RCC 7860 (cell line): ENCODE measurements at places on chromosomes 2 and 18.

DNA sequence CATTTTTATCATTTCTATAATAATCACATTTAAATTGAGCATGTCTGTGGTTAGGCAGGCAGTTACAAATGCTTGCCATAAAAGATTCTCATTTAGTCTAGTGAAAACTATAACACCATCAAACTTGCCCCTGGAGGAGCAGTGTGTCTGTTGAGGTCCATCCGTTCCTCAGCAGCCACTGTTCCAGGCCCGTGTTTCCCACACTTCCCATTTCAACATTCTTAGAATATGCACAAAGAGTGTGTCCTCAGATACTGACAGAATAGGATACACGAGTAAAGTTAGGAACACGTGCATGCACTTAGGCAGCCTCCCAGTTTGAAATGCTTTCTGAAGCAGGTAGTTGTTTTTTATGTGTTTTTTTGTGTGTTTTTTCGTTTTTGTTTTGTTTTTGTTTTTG is 39.9 kb downstream of the NCK2 start:
- DNase-seq = no peak

- no peak for DNase-seq
Observed at GRCh38 chr2:237059155-237059875, 26.4 kb upstream of the COPS8 start.

DNA sequence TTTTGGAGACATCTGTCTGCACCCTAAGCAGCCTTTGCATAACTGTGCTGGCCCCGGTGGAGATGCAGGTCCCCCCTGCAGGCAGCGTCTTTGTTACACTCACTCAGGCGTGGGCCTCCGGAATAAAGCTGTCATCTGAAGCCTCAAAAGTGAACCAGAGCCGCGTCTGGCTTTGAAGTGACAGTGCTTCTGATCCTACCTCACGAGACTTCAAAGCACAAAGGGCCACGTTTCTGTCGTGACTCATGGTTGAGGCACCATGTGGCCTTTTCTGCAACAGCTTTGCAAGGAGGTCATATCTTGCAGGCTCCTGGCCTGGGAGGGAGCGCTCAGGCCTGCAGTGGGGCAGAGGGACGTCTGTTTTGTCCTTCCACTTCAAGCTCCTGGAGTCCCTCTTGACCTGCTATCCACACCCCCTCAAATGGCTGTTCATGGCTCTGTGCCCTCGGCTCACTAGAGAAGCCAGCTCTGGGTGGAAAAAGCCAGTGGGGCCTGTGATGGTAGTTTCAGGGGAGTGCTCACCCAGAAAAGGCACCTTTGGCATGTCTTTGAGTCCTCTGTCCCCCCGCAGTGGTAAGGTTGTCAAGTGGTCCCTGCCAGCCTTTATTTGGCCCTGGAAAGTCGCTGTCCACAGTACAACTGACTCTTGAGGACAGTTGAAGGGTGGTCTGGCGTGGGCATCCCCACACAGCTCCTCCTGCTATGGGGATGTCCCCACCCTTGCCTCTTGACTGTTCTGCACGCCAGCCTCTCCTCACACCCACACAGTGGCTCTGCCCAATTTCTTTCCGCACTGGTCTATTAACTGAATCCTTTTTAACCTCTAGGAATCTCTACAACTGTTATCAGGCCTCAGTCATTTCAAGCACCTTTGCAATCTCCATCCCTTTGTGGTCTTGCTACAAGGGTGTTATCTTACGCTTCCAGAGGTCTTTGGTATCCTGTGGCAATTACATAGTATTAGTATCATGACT is 19.3 kb downstream of the GPR55 start:
- no peak for DNase-seq

DNA sequence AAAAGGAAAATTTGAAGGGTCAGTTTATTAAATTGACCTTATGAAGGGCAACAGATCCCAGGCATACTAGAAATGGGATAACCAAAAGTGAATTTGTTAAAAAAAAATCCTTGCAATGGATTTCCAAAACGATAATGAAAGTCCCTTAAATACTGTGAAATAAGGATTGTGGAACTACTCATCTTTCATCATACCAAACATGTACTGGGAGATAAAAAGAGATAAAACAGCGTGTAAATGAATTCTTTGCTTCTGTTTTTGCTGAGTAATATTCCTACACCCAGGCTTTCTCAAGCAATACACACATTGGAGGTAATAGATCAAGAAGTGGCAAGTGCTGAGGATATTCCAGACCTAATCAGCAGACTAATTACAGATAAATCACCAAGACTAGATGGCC is 3.8 kb downstream of the LYPD6 start:
- no peak for DNase-seq

GRCh38 chr2:44163777-44164176 is 4.9 kb upstream of the PPM1B start:
- DNase-seq = no peak

DNA sequence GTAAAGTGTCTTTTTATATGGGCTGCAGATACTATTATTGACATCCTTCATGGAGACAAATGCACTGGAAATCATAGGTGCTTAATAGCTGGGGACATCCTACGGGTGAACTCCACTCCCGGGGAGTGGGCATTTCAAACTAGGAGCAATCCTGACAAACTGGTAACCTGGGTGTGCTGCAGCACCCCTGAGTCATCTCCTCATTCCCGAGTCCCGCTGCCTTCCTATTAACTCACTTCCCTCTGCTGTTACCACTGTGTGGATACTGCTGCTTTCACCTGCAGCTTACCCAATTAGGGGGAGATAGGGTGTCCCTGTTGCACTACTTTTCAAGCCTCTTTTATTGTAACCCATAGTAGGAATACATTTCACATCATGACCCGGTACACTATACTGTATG is 134.2 kb downstream of the RAPGEF4 start:
- DNase-seq = no peak

DNA sequence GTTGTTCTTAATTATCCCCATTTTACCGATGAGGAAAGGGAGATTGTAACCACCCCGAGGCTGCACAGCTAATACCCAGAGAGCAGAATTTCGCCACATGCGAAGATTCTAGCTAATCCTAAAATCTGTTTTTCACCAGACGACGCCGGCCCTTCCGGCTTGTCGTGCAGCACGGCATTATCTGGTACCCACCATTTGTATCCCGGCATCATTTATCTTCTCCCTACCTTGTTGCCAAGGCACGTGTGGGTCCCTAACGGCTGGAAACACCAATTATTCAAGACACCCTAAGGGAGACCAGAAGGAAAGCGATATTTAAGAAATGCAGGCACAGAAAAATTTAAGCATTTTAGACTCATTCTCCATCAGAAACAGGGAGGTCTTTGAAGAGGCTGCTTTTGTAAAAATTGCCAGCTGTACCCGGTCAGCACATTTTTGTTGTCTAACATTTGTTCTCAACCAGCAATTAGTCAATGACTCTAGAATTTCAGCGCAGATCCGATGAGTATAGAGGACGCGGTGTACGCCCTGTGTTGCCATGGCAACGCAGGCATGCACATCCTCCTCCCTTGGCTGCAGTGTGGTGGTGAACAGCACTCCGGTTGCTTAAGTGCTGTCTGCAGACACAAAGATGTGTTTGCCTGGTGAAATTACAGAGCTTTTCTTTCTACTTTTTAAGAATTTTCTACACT is 111.6 kb downstream of the AGAP1 start:
- no peak for DNase-seq

DNA sequence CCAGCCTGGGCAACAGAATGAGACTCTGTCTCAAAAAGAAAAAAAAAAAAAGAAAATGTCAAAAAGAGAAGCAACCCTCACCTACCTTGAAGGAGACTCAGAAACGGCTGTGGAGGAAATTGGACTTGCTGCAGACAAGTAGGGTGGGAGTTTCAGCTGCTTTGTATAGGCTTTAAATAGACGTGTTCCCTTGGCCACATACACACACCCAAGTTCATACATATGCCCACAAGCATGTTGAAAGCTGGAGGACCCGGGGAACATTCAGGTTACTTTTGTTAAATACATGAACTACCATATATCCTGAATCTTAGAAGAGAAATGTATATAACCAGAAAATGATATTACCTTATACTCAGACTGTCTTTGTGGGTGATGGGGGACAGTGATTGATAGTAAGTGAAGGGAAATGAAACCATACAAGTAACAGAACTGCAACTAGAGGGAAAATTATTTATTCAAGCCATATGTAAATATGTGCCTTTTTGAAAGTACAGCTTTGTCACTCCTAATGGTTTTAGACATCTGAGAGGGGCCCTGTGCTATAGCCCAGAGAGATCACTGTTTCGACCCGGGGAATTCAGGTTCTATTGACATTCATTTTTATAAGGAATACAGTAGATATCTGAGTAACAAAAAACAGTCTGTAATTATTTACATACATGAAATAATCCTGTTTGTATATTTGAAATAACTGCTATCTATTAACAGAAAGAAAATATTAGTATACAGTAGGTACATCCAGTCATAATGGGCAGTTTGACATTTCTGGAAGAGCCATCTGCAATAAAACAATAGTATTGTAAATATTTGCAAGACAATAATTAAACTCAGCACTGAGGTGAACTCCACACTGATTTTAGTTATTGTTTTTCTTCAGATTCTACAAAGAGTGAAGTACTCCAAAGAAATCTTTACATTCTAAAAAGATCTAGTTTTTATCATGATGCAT is 48.0 kb upstream of the TGIF1 start:
- DNase-seq = no peak

- DNase-seq = peak; percentile 81
Observed at GRCh38 chr2:149732001-149732685, 144.6 kb upstream of the MMADHC start.

GRCh38 chr2:159042115-159042850 is 73.8 kb downstream of the TANC1 start:
- no peak for DNase-seq

- no peak for DNase-seq
Observed at GRCh38 chr2:239393941-239394340, 6.9 kb downstream of the HDAC4 start.

DNA sequence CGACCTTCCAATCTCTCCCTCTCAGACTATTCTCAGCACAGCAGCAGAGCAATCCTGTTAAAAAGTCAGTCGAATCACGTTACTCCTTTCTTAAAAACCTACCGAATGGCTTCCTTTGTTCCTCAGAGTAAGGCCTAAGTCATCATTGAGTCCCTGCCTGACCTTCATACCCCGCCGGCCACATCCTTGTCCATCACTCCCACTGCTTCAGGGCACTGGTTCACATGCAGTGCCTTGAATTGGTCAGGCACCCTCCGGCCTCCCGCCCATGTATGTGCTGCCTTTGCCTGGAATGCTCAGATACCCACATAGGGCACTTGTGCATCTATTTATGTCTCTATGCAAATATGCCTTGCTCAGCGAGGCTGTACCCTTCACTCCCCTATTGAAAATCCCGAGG is 206.4 kb downstream of the DLGAP1 start:
- no peak for DNase-seq

DNA sequence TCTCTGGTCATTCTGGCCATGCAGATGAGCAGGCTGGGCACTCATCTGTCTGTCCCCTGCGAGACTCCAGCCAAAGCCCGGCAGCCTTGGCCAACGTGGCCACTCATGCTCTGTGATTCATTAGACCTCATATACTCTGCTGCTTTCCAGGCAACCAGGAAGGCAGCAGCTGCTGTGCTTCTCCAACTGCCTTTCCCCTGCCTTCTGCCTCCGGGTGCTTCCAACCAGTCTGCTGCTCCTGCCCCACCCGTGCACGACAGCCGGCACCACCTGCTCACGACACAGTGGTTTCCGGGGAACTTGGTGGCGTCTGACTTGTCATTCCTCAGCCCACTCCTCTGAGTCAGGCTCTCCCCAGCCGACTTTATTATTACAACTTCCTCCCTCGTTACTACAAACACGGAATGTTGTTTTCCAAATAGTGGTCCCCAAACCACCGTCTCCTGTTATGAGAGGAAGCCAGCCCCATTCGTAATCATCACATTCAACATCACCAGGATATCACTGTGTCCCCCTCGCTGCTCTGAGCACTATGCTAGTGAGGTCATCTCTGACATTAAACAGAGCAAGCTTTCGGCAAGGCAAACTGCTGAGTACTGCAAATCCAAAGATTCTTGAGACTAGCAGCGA is 392.4 kb downstream of the ALK start:
- DNase-seq = no peak

- no peak for DNase-seq
Observed at GRCh38 chr2:168480356-168480755, 24.3 kb downstream of the CERS6 start.

DNA sequence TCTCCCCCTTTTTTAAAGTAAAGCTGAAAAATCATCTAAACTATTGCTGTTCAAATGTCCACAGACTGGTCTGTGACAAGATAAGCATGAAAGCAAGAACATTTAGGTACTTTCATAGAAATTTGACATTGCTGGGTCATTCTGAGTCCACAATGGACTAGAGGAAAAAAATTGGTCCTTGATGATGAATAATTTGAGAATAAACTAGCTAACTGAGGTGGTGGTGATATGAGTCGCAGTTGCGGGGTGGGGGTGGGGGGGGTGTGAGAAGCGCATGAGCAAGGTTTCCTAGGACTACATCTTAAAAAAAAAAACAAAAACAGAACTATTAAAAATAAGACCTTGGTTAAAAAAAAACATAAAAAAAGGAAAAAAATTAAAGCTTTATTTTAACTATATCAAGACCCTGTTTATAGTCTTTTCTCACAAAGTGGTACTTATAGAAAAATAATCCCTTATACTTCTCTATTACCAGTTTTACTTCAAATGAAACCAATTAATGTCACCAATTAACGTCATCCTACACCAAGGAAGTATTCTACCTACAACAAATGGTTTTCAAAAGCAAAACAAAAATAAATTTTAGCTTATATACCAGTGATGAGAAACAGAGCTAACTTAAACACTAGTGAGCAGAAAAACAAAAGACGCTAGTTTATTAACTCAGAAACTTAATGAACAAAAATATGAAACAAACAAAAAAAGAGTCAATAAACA is 88.1 kb downstream of the ASXL2 start:
- DNase-seq = no peak

DNA sequence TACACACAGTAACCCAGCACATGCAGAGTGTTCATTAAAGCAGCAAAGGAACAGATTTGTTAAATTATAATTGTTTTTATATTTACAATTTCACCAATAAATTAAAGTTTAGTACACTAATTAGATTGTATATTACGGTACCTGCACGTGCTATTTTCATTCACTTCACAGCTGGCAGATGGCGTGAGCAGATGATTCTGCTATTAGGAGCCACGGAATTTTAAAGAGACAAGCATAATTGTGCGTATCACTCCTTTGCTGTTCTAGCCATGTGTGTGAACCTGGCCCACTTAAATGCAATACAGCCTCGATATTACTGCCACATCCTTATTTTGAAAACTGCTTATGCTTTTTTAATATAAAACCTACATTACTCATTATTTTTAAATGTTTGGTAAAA is 332.8 kb upstream of the SOX11 start:
- DNase-seq = no peak

- DNase-seq = peak; percentile 34
Observed at GRCh38 chr2:179201869-179202268, 62.8 kb downstream of the SESTD1 start.

- no peak for DNase-seq
Observed at GRCh38 chr18:36693931-36694620, 134.7 kb downstream of the TPGS2 start.

DNA sequence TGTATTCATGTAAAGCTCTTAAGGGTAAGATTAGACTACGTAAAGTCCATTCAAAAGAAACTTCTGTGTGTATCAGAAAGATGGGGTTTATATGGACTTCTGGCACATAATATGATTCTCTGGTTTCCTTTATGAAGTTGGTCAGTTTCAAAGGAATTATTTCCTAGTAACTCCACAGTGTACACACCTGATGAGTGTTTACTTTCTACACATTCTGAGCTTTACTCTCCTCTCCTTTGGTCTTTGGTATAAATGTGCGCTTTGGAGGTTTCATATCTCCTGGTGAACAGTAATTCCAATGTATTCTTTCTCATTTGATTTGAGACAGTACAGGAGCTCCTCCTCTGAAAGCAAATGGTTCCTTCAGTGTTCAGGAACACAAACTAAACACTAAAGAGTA is 88.1 kb downstream of the OXER1 start:
- no peak for DNase-seq
